Cardiac fibroblast (primary cell): ENCODE measurements at places on chromosomes 5 and 9.
A peak's percentile ranks its signal among the peaks of the same experiment; 100 is the strongest.

DNA sequence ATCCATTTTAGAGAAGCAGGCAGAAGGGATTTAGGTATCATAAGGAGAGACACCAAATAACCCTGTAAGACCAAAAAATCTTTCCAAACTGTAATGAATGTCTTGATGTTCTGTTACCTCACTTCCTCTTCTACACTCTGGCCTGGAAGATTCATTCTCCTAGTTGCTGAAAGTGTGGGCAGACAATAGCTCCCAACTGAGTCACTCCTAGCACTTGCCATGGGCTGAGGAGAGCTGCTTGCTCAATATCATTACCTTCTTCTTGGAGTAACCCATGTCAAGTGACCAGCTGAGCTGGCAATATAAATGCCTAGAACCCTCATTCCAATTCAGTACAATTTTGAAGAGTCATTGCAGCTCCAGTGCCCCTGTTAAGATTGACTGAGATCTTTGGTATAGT is 1985.5 kb upstream of the CDH6 start:
- DNase-seq = no peak

- peak; percentile 8 for DNase-seq
These were observed 144.6 kb downstream of the MELK start for GRCh38 chr9:36717276-36717675.

DNA sequence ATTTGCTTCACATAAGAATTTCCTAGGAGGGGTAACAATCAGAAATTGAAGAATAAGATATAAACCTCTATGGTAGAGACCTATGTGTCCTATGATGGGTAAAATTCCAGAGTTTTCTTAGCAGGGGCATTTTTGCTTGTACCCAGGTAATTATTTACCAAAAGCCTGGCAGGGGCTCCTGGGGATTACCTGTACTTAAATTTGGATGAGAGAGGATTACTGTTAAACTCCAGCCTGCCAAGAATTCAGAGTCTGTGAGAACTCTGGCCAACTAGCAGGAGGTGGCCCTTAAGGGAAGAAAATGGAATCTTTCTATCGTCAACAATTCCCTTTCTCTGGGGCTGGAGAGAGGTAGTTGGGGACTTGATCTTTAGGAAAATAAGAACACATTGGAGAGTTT is 460.4 kb downstream of the PDE4D start:
- no peak for DNase-seq

GRCh38 chr5:20023686-20024180 is 35.7 kb upstream of the CDH18 start:
- DNase-seq = no peak

GRCh38 chr5:11182441-11183080 is 421.5 kb upstream of the DAP start:
- peak; percentile 56 for DNase-seq

- no peak for DNase-seq
These were observed 30.1 kb upstream of the HRH2 start for GRCh38 chr5:175627739-175628138.

- no peak for DNase-seq
These were observed 490 bp downstream of the ICE1 start for GRCh38 chr5:5422819-5423515.

DNA sequence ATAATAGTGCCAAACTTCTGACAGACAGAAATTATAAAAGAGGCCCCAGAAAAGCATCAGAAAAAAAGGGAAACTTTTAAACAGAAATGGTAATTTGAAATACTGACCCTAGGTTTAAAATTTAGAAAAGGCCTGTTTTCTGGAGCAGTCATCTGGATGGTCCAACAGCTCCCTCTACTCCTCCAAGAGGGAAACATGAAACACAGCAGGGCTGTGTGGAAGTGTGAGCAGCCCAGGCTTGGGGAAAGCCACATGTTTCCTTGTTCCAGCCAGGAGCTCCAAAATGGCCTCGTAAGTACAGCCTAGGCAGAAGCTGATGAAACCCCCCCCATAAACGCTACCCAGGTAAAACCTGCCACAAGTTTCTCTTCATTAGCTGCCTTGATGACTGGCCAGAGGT is 499.3 kb upstream of the ADAMTS16 start:
- DNase-seq = no peak

DNA sequence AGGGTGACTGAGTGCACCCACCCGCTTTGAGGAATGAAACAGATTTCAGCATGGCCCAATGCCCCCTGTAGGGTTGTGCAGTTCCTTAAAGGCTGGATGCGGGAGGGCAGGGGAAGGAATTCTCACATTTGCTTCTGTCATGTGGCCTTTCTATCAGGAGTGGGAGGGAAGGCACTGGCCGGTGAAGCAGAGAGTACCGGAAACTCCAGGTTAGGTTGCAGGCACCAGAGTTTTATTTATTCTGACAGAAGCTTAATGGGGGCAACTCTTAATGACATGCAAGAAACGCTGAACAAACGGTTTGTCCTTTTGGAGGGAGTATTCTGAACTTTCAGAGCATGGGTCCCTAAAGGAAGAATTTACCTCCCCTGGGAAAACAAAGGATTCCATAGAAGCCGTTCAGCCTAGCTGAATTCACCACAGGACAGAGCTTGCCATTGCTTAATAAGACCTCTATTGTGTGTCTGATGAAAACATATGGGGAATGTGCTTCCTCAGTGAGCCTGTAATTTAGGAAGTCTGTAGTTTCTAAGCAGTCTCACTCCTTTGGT is 44.1 kb upstream of the EQTN start:
- DNase-seq = no peak

DNA sequence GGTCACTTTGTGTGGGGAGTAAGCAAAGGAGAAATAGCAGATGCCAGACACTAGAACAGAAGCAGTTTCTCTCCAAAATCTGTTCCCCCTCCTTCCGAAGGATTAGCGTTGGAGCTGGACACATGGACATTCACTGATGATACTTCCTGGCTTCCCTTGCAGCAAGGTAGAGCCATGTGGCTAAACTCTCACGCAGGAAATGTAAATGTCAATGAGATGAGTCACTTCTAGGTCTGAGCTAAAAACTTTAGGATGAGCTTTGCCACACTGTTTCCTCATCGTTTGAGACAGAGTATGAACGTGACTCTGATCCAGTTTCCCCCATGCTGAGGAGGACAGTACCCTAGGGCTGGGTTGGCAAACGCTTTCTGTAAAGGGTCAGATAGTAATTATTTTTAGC is 5.1 kb downstream of the BHMT2 start:
- DNase-seq = peak; percentile 4

DNA sequence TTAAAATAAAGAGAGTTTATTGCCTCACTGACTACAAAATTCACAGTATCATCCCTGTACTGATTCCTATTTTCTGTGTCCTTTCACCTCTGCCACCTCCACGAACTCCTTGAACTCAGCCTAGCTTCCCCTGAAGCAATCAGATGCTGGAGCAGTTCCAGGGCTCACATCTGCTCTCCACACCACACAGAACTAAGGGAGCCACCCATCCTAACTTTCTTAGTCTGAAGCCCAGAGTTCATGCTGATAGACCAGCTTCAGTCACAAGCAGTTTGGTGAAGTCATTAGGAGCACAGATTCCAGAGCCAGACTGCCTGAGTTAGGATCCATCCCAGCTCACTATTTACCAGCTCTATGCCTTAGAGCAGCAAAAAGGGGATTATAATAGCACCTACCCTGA is 15.6 kb upstream of the EPB41L4A start:
- DNase-seq = peak; percentile 4

GRCh38 chr9:126147186-126147935 is 179.3 kb upstream of the MVB12B start:
- DNase-seq = no peak

DNA sequence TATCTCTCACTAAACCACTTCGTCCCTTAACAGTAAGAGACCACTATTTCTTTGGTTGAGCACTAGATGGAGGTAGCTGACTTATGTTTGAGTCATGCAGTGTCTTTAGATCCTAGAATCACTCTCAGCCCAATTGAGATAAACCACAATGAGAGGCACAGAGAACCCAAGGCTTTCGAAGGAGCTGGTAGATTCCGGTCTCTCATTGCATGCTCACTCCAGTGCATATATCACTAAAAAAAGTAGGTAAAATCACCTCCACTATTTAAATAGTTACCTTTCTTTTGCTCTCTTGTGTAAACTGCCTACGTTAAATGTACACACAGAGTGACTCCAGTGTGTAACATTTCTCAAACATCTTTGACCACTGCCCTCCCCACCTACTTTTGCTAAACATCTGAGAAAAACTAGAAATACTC is 27.6 kb downstream of the ACTL7A start:
- peak; percentile 55 for DNase-seq

GRCh38 chr5:16736158-16736995 is 119.6 kb upstream of the RETREG1 start:
- DNase-seq = peak; percentile 75

DNA sequence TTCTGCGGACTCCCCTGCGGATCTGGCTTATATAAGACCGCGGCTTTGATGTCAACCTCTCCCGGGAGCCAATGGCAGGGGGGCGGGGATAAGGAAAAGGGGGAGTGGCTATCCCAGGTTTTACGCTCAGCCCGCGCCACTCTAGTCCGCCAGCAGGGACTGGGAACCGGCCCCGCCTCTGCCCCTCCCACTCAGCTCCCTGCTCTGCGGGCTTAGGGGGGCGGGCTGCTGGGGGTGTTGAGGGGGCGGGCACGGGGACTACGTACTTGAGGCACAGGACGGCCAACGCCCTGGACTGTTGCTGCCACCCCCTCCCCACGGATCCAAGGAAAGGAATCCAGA is at the start of gene HAND1:
Gene HAND1, minus strand, starts transcription at position 4 of the 342 bp plus-strand sequence. CDS start 219 bp downstream, outside the sequence.
- peak; percentile 37 for DNase-seq

- peak; percentile 5 for DNase-seq
These were observed 258.7 kb upstream of the FBXL7 start for GRCh38 chr5:15241216-15241821.

DNA sequence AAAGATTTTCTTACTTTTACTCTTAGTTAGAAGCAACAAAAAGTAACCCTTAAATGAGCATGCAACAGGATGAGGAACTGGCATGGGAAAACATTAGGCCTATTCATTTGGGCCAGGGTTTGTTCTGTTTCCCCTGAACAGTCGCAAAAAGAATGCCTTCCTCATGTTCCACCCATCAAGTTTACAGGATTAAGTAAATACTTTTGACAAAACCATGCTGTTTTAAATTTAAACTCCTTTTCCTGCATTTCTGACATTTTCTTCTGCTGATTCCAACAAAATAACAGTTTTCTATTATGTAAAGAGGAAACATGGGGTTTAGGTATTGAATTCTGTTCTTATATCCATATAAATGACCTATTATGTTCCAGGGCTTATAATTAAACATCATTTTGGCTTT is 236.6 kb upstream of the ACTBL2 start:
- DNase-seq = no peak

DNA sequence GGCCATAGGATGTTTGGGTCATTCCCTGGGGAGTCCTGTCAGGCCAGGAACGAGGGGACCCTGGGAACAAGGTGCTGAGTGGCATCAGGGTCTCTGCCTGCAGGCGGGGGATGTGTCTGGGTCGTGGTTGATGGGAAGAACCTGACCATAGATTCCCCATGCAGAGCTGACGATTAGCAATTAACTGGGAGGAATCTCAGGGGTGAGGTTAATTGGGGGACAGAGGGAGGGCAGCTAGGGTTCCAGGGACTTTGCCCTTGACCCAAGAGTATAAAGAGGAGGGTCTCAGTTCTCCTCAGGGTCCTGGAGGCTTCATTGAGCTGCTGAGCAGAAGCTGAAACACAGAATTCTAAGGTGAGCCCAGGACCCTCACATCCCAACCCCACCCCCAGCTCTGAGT is at the start of gene SLC34A1:
Gene SLC34A1, plus strand, starts transcription at position 301 of the 400 bp plus-strand sequence. CDS start 1,308 bp downstream, outside the sequence.
- DNase-seq = no peak

DNA sequence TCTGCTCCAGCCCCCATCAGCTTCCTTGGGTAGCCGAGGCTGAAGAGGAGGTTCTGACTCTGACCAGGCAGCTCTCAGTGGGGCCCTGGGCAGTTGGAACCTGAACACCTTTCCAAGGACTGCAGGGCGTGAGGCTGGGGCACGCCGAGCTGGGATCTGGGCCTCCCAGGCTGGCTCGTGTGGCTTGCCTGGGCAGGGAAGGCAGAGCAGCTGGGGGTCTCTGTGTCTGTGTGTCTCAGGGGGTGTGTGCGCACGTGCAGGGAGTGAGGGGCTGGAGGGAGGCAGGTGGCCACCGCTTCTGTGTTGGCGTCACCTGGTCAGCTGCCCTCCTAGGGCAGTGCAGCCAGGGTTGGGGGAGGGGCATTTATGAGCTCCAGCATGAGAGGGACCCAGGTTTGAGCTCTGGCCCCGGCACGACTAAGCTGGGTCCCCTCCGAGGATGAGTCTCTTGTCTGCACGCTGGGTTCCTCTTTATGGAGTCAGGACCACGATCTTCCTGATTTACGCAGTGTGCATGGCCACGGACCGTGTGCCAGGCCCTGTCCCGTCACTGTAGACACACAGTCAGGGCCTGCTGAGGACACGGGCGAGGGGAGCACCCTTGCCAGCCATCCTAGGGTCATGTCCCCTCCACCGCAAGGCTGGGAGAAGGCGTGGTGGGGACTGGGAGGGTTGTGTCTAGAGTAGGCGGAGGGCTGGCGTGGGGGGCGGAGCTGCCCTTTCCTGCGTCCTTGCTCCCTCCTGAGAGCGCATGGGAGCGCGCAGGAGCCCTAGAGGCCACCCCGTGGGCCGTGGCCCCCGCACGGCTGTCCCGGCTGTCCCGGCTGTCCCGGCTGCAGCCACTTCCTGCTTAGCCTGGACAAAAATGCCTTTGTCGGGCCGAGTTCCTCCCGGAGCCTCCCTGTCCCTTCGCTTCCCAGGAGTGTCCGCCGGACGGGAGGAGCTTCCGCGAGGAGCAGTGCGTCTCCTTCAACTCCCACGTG is 4.6 kb downstream of the ADAMTSL2 start:
- peak; percentile 21 for DNase-seq
